Activated CD4-positive, CD25-positive, alpha-beta regulatory T cell (primary cell): ENCODE measurements at places on chromosomes 6 and 20.

GRCh38 chr6:158837684-158838625 is 18.8 kb upstream of the EZR start:
- DNase-seq = no peak

GRCh38 chr6:13354331-13355042 is 26.1 kb upstream of the TBC1D7 start:
- DNase-seq = no peak

- DNase-seq = no peak
Measured at GRCh38 chr20:49326026-49326425, 48.2 kb upstream of the ZNFX1 start.

DNA sequence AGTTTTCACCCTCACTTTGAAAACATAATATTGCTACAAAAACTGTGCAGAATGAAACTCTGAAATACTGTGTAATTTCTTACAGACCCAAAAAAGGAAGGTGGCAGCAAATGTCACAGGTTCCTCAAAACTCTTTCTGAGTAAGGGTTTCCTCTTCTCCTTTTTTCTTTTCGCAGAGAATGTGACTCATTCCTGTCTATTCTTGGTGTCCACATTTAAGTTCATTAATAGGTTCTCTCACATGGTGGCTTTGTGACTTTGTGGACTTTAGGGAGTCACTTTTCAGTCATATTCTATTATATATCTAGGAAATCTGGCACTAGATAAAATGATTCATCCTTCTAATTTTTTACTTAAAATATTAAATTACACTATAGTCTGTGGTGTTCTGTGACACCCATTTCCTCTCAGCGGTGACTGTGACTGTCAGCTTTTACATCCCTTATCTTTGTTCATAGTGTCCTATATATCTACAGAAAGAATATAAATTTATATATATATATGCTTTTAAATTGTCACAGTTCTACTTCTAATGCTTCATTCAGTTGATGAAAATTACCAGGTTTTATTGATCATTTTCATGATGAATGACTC is 126.8 kb upstream of the HCRTR2 start:
- DNase-seq = no peak

DNA sequence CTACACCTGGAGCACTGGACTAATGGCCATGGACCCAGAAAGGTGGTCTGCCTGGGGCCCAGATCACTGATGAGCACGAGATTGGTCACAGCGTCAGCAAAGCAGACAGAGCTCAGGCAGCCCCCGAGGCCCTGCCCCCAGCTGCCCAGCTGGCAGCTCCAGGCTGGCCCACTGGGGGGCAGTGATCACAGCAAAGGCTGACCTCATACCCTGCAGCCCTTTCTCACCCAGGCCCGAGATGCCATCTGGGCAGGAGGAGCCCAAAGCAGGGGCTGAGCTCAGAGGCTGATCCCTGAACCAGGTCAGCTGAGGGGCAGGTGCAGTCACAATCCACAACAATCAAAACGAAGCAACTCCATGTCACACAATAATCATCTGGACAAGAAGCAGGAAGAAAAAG is 4.1 kb downstream of the MAP1LC3A start:
- no peak for DNase-seq

DNA sequence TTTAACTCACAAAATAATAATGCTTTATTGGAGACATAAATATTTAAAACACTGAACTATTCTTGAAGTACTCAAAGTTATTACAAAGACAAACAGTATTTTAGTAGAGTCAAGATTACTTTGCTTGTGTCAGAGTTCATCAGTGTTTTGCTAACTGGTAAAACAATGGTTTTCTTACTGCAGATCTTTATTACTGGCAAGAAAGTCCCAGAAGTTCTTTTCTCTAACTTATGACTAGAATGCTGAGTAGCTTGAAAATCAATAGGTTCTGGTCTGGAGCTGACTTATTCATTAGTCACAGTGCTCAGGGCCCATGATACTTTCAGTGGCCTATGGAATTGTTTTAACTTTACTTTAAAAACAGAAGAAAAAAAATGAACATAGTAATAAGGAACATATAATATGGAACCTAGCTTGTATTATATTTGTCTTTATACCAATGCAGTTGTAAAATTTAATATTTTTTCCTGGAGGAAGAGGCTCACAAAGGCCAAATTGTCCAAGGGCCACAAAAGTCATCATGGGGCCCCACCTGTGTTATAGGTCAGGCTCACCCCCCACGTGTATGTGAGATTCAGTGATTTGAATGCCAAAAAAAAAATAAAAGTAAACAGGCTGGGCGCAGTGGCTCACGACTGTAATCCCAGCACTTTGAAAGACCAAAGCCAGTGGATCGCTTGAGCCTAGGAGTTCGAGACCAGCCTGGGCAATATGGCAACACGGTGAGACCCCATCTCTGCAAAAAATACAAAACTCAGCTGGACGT is 53.3 kb downstream of the PLEKHG1 start:
- no peak for DNase-seq

DNA sequence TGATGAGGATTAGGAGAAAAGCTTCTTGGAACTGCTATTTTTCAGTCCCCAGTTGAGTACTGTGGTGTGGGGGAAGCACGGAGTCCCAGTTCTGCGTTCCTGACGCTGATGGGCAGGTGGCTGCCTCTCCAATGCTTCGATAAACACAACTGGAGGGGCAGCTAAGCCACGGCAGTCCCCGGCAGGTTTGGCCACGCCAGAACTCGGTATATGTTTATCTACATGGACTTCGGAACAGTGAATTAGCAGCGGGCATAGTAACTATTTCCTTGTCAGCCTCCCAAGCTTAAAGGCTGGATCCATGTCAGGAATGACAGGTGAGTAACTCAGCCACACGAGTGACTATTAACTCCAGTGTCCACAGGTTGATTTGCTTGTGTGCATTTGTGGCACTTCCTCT is 354.4 kb downstream of the ZFAND3 start:
- DNase-seq = no peak

GRCh38 chr6:7604506-7604905 is 14.5 kb downstream of the SNRNP48 start:
- DNase-seq = no peak

DNA sequence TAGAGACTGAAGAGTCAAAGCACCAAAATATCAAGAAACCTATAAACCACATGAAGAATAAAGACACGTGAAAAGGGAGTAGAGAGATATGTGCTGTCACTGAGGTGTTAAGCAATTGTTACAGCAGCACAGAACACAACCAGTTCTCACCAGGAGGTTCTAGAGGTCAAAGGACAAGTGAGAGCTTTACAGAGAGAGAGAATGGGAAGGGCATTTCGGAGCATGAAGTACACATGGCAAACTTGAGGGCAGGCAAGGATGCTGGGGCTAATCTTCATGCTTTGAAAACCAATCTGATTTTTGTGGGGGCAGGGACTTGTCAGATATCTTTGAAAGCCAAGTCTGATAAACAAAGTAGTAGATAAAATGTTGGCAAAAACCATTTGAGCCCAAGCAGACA is 142.3 kb upstream of the NRSN1 start:
- DNase-seq = no peak

- no peak for DNase-seq
Measured at GRCh38 chr20:38181207-38181801, 16.2 kb upstream of the TGM2 start.

- no peak for DNase-seq
Measured at GRCh38 chr6:35592178-35592577, 79.5 kb upstream of the TULP1 start.

DNA sequence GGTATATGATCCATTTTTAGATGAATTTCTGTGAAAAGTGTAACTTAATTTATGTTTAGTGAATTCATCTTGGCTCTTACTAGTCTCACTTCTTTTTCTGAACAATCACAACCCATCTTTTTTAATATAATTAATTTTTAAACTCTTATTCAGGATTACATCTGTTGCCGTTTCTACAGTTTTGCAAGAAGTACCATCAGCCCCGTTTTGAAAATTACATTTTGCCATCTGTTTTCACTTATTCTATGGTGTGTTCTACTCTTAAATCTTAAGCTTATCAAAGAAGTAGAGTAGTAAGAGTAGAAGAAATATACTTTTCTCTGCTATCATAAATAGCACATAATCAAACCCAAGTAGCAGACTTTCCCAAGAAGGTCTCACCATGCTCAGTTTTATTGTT is 70.1 kb downstream of the ZNF292 start:
- DNase-seq = no peak

DNA sequence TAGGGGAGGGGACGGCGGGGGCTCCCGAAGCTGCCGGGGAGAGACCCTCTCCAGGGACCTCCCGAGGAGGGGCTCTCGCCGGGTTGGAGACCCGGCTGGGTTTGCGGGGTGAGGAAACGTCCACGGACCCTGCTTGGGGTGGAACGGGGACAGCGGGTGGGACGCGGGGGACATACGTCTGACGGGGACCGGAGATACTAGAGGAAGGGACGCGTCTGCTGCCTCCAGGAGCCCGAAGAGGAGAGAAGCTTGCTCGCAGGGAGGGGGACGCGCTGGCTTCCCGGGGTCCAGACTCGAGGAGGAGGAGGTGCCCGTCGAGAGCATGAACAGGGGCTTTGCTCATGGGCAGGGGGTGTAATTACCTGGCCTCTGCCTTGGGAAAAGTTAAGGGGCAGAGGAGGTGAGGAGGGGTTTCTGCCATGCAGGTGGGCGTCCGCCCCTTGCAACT is 593 bp downstream of the DNMT3B start:
- no peak for DNase-seq
